IPS-NIHi11 (cell line): ENCODE measurements at places on chromosomes 11 and 22.

- peak; percentile 10 for DNase-seq
These were observed 734.7 kb downstream of the KCNA4 start for GRCh38 chr11:29282088-29282487.

DNA sequence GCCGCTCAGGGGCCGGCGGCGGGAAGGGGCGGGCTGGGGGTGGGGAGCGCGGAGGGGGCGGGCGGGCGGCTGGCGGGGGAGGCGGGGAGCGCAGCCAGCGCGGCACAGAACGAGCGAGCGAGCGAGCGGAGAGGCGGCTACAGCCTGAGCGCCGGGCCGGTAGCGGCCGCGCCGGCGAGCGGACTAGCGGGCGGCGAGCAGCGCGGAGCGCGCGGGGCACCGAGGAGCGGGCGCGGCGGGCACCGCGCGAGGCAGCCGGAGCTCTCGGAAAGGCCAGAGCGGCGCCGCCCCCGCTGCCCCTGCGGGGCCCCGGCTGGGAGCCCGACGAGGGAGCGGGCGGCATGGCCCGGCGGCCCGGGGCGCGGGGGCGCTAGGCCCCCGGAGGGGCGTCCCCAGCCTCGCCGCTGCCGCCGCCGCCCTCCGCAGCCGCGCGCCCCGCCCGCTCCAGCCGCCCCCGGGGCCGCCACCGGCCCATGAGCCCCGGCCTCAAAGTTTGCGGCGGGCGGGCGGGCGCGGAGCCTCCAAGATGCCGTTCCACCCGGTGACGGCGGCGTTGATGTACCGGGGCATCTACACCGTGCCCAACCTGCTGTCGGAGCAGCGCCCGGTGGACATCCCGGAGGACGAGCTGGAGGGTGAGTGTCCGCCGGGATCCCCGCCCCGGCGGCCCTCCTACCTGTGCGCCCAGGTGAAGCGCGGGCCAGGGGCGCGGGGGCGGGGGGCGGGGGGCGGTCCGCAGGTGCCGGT, at the start of gene CABP7:
Gene CABP7, plus strand, starts transcription at position 105 of the 747 bp plus-strand sequence. Its CDS starts 422 bp downstream, at position 527.
- peak; percentile 68 for DNase-seq

GRCh38 chr11:113189909-113190667, 124.3 kb upstream of the TTC12 start:
- DNase-seq = no peak

DNA sequence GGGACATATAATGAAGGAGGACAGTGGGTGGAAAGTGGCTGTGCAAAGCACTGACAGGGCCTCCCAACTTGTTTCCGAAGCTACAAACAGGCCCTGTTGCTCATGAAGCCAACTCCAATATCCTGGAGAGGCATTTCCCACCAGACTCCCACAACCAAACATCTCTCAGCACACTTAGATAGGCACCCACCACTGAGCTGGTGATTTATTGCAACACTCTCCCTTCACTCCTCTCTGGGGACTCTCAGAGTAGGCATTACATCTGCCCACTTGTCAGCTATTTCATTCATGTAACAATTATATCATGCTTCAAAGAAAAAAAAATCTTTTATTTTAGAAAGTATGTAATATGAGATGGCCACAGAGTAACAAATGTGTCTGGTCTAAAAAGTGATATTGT, 32.1 kb upstream of the PPP2R1B start:
- DNase-seq = no peak

DNA sequence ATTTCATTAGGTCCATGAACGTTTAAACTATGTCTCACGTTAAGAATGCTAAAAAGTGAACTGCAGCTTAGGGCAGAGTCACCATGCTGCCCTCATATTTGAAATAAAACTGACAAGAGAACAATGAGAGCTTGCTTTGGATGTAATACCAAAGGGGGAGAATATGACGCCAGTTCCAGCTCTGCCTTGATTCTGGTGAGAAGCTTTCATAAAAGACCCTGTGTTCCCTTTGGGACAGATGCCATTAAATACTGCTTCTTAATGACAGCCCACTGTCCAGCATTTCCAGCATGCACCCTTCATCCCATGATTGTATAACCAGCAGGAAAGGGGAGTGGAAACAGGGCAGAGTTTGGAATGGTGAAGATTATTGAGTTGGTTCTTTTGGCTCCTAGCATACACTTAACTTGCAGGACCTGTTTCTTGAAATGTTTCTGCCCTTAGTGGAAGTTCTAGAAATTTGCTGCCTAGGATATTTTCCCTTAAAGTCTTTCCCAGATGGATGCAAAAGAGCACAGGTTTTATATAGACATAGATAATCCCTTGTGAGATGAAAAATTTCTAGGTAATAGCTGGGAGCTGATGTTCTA, 139.3 kb upstream of the LDLRAD3 start:
- no peak for DNase-seq
